ENCODE measurements at places on chromosomes 6 and 20. TPM values are rescaled to one million over a fixed set of nuclear protein-coding genes. Genes with fewer than 3 reads are reported as not detected.

DNA sequence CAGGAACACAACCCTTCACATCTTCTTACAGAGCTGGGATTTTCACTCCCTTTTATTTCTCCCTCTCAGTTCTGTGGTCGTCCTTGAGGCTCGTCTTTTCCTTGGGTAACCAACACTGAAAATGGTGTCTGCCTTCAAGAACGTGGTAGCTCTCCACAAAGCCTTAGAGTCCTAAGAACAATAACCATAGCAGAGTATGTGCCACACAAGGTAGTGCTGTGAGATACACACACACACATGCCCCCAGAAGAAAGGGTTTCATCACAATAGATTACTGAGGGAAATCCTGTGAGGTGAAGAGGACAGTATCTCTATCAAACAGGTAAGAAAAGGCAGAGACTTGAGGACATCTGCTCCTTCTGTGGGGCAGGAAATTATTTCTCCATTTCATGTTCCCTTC, 104.8 kb upstream of the HDAC2 start:
- DNase-seq: no peak

DNA sequence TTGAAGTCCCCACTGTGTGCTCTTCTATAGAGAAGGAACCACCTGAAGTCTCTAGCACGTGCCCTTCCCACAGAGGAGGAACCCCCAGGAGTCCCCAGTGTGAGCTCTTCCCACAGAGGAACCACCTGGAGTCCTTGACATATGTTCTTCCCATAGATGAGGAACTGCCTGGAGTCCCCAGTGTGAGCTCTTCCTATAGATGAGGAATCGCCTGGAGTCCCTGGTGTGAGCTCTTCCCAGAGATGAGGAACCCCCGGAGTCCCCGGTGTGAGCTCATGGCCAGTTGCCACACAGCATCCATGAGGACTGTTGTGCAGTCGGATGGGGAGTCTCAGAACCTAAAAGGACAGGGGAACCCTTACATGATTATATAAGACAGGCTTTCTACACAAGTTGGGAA, 158.1 kb upstream of the THBS2 start:
- no peak for DNase-seq

- DNase-seq: no peak
Measured at GRCh38 chr20:64138276-64138815, 25.9 kb upstream of the MYT1 start.

DNA sequence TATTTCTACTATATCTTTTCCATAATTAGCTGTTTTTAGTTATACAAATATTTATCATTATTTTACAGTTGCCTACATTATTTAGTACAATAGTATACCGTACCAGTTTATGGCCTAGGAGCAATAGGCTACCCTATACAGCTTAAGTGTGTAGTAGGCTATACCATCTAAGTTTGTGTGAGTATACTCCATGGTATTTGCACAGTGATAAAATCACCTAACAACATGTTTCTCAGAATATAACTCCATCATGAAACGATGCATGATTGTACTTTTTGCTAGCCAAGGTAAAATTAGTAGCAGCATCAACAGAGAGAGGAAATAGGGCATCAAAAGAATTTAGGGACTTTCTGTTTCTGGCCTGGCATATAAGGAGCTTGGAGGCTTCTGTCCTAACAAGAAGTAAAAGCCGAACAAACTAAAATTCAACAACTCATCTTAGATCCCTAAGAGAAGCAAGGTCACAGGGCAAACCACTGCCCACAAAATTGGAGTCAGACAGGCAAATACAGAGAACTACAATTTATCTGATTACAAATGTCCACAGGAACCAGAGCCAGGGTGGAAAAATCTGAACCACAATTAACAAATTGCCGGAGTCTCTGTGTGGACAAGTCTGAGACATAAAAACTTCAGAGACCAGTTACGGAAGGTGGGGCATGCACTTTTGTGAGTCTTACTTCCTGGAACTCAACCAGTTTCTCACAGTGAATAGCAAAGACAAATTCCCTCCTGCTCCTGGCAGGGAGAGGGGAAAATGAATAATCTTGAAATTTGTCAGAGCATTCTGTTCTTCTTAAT, 671.4 kb downstream of the RFPL4B start:
- DNase-seq: peak; percentile 34

DNA sequence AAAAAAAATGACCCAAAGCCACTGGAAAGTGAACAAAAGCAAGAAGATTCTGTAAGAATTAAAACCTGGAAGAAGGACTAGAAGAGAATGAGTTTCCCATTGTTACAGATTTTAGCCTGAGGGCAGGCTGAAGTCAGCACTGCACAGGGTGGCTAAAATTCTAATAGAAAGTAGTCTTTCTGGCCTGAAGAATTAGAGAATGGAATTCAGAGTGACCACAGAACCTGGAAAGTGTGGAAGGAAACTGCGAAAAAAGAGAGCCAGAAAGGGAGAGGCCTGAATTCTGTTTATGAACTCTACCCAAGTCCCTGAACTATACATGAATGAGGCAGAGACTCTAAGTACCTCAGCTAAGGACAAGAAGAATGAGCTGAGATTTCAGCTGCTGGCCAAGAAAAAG, 38.9 kb upstream of the FILIP1 start:
- DNase-seq: no peak

DNA sequence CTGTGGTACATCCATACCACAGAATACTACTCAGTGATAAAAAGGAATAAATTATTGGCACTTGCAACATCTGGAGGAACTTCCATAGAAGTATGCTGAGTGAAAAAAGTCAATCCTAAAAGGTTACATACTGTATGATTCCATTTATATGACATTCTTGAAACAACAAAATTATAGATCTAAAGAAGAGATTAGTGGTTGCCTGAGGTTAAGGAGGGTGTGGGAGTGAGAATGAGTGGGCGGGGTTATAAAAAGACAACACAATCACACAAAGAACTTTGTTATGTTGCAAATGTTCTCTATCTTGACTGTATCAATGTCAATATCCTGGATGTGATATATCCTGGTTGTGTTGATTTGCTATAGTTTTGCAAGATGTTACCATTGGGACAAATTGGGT, 21.2 kb downstream of the SNRPB start:
- no peak for DNase-seq

- no peak for DNase-seq
Measured at GRCh38 chr6:166309977-166310376, 1.8 kb upstream of the PRR18 start.

DNA sequence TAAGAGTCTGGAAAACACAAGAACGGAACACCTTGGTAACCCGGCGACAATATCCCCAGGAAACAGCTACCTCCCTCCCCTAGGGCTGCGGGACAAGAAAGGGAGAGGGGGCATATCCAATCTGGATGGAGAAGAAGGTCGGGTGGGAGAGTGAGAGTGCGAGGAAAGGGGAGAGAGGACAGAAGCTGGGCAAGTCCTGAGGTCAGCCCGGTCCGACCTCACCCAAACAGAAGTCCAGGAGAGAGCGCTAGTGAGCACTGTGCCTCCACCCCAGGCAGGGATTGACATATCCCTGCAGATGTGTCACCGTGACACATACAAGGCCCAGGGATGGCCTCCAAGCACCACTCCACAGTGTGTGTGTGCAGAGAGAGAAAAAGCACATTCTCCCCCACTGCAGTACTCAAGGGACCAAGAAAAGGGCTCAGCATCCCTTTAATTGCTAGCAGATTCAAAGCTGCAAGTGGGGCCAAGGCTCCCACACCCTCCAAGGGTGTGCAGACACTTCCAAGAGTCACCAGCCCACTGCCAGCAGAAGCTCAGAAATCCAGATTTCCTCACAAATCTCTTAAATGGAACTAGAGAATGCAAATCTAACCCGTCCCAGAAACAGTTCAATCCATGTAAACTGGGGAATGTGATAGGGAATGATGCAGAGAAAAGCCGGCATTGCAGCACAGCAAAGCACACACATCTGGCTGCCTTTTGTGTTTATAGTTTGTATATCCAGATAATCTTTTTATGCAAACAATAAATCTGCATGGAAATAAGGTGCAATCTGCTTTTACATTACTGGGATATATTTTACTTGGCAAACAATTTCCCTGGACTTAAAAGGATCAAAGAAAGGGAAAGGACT, 3.1 kb downstream of the PXDC1 start:
- DNase-seq: peak; percentile 70

GRCh38 chr20:58923117-58923712, 57.8 kb upstream of the NELFCD start:
- no peak for DNase-seq

DNA sequence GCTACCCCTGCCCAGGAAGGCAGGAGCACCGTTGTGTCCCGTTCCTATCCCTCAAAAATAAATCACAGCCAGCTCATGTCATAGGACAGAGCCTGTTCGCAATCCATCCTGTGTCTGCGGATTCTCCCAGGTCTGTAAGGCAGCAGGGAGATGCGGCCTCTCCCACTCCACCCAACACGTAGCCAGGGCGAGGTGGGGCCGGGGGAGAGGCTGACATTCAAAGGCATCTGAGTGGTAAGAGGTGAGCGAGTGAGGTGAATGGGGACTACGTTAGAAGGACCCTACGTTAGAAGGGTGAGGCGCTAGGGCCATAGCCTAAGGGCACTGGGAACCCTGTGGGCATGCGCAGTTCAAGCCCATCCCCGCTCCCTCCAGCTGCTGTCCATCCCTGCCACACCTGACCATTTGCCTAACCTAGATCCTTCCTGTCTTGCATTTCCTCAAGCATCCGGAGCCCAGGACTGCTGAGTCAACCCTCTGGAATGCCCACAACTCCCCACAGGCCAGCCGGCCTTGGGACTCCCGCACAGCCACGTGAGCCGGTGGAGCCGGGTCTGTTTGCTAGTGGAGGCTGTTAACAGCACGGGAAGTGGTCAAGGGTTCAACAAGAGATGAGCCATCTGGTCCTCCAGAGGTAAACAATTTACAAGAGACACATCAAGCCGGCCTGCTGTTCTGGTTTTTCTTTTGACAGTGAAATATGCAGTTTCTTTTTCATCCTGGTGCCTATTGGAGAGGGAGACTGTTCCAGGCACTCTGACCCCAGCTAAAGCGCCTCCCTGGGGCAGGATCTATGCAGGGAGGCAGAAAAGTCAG, 45.9 kb downstream of the RIPOR3 start:
- DNase-seq: peak; percentile 69

DNA sequence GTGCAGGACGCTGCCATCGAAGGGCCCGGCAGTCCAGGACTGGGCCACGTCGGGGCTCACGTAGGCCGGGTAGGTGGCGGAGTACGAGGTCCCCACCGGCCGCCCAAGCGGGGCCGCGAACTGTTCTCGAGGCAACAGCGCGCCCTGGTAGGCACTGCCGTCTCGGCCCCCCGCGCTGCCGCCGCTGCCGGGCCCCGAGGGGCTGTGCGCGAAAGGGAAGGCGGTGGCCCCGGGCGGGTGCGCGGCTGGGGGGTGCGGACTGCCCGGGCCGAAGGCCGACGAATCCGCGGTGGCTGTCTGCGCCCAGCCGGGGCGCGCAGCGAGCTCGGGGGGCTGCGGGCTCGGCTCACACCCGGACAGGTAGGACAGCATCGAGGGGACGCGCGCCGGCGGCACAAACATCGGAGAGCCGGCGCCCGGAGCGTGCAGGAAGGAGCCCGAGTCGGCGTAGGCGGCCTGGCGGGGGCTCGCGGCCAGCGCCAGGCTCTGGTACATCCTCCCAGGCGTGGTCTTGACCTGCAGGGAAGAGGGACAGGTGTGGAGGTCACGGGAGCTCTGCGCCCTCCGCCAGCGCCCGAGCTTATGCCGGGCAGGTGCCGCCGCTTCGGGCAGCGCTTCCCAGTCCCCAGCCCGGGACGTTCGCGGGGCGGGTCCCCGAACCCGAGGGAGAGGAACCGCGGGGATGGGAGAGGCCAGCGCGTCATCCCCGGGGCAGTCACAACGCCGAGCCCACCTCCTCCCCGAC, 596 bp downstream of the GATA5 start:
- DNase-seq: no peak

- DNase-seq: no peak
Measured at GRCh38 chr20:199996-200395, 10.5 kb upstream of the DEFB128 start.

- DNase-seq: no peak
Measured at GRCh38 chr6:169809386-169809785, 58.0 kb downstream of the ERMARD start.

- DNase-seq: no peak
Measured at GRCh38 chr20:35901678-35902544, 52.4 kb downstream of the SCAND1 start.

DNA sequence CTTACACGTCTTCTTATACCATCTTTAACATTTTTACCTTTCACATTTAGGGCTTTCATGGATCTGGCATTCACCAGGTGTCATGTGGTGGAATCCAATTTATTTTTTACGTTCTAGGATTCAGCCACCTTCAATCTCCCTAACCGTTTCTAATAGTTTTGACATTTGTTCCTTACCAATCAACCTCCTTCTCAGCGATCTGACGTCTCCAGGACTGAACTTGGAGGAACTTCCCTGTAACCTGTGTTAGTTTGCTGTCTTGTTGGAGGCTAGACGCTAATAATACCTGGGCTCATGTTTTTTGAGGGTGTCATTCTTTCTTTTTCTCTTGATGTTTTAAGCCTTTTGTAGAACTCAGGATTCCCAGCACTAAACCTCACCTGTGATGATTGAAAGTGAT, 351.6 kb downstream of the THBS2 start:
- DNase-seq: no peak

DNA sequence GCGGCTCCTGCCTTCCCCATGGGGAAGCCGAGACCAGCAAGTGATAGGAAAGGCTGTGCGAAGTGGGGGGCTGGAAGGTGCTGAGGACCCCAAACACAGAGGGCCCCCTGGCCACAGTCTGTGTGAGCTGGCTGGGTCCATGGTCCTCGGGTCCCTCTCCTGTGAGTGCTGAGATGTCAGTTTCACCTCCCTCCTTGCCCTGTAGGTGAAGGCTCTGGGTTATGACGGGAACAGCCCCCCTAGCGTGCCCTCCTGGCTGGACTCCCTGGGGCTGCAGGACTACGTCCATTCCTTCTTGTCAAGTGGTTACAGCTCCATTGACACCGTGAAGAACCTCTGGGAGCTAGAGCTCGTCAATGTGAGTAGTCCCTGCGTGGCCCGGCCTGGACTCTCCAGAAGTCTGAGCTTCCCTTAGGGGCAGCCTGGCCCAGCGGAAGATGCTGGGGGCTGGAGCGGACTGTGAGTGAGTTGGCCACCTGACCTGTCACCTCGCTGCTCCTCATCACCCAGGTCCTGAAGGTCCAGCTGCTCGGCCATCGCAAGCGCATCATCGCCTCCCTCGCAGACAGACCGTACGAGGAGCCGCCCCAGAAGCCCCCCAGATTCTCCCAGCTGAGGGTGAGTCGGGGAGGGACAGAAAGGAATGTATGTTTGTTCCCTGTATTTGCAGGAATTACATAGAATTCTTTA, 61.7 kb downstream of the TCP11 start:
- peak; percentile 18 for DNase-seq

GRCh38 chr6:140208286-140208685, 833.8 kb upstream of the CITED2 start:
- DNase-seq: no peak

The CPNE5 gene
- 31.9 TPM for total RNA-seq

The KCNB1 gene
- total RNA-seq: 2.6 TPM

The BTNL2 gene
- not detected for total RNA-seq

The GJA10 gene
- not detected for total RNA-seq

The COL12A1 gene
- 25.8 TPM for total RNA-seq

The RGS19 gene
- total RNA-seq: 3.6 TPM

The GHRH gene
- not detected for total RNA-seq

The ATG5 gene
- total RNA-seq: 13.3 TPM

The RAET1G gene
- total RNA-seq: not detected

The NKAPL gene
- total RNA-seq: 5.3 TPM

The TRAPPC3L gene
- total RNA-seq: 0.11 TPM

The CLDN20 gene
- not detected for total RNA-seq

Measured in heart left ventricle (tissue), 16 donors.